ENCODE measurements at places on chromosomes 11 and 22. TPM values are rescaled to one million over a fixed set of nuclear protein-coding genes. Genes with fewer than 3 reads are reported as not detected.
A peak's percentile ranks its signal among the peaks of the same experiment; 100 is the strongest.

GRCh38 chr22:42364604-42365110 is 67.5 kb downstream of the NFAM1 start:
- H3K4me1 ChIP-seq: peaks cover 53% of the 10 kb centered on the region
- H3K27me3 ChIP-seq: no peaks in the 10 kb centered on the region
- no peaks in the 10 kb centered on the region for H3K36me3 ChIP-seq
- H3K27ac ChIP-seq: peak overlapping the region; percentile 69
- no peak overlapping the region for H3K4me3 ChIP-seq

DNA sequence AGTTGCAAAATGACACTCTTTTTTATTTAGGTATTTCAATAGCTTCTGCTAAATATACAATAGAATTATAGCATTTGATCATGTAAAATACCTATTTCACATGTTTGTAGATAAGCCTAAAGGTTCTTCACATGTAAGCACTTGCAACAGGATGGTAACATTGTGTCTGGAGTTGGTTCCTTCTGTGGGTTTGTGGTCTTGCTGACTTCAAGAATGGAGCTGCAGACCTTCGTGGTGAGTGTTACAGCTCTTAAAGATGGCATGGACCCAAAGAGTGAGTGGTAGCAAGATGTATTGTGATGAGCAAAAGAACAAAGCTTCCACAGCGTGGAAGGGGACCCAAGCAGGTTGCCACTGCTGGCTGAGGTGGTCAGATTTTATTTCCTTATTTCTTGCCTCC is 246.4 kb upstream of the PDGFD start:
- no peak overlapping the region for H3K4me3 ChIP-seq
- no peaks in the 10 kb centered on the region for H3K27me3 ChIP-seq

Gene CD6
- total RNA-seq: 0.81 TPM

DNA sequence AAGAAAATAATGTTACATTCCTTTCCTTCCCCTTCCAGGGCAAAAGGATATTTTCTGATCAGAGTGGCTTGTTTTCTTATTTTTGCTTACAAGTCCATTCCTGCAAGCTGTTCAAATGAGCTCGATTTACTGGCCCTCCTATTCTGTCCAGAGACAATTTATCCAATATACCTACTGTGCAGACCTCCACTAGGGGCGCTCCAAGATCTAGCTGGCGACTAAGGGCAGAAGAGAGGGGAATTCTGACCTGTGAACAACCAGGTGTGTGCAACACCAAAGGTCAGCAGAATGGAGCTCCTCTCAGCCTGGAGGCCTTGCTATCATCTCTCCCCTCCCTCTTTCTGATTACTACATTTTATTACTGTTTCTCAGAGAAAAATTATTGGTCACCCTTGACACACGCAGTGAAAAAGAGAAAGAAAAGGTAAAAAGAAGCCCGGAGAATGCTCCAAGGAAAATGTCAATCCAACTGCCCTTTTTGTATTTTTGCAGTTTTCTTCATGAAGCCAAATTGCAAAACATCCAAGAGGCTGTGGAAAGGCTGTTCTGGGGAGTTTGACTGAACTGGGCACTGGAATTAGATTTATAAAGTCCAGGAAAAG is 3.2 kb downstream of the SEZ6L start:
- no peak overlapping the region for H3K4me3 ChIP-seq
- peaks cover 20% of the 10 kb centered on the region for H3K4me1 ChIP-seq
- no peak for DNase-seq
- H3K27me3 ChIP-seq: peaks cover 15% of the 10 kb centered on the region
- H3K27ac ChIP-seq: no peak overlapping the region

DNA sequence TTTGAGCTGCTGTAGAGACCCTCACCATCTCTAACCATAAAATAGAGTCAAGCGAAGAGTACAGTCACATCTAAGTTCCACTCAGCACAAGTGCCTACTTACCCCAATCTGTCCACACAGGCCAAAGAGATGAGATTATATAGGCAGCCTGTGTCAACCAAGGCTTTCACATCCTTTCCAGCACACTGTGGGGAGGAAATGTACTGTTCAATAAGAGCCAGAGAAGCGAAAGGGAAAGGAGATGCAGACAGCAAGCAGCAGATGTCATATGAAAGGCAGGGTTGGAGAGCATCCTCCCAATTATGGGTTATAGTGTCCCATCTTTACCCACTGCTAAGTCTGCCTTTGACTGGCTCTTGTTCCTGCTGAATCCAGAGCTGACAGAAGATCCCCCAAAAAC is 16.4 kb downstream of the NRIP3 start:
- no peak for DNase-seq
- no peak overlapping the region for H3K4me3 ChIP-seq
- no peaks in the 10 kb centered on the region for H3K36me3 ChIP-seq
- H3K4me1 ChIP-seq: no peaks in the 10 kb centered on the region

Gene TMEM184B
- total RNA-seq: 96.4 TPM

DNA sequence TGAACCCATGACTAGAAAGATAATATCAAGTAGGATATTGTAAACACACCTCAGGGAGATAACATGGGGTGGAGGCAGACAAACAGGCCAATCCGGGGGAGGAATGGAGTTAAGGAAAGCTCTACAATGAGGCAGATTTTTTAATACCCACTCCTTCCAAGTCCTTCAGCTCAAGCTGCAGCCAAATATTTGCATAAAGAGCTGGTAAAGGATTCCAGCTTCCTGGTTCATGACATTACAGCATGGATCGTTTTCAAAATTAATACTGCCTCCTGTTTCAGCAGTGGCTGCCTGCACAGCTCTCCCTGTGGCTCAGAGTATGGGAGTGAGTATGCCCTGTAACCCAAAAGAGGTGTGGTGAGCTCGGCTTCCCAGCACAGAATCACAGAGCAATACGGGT is 5.1 kb downstream of the POU2AF3 start:
- DNase-seq: no peak
- no peak overlapping the region for H3K4me3 ChIP-seq
- no peaks in the 10 kb centered on the region for H3K36me3 ChIP-seq

Gene GLYATL2
- not detected for total RNA-seq

Gene OR5T1
- not detected for total RNA-seq

Gene PLET1
- total RNA-seq: not detected

DNA sequence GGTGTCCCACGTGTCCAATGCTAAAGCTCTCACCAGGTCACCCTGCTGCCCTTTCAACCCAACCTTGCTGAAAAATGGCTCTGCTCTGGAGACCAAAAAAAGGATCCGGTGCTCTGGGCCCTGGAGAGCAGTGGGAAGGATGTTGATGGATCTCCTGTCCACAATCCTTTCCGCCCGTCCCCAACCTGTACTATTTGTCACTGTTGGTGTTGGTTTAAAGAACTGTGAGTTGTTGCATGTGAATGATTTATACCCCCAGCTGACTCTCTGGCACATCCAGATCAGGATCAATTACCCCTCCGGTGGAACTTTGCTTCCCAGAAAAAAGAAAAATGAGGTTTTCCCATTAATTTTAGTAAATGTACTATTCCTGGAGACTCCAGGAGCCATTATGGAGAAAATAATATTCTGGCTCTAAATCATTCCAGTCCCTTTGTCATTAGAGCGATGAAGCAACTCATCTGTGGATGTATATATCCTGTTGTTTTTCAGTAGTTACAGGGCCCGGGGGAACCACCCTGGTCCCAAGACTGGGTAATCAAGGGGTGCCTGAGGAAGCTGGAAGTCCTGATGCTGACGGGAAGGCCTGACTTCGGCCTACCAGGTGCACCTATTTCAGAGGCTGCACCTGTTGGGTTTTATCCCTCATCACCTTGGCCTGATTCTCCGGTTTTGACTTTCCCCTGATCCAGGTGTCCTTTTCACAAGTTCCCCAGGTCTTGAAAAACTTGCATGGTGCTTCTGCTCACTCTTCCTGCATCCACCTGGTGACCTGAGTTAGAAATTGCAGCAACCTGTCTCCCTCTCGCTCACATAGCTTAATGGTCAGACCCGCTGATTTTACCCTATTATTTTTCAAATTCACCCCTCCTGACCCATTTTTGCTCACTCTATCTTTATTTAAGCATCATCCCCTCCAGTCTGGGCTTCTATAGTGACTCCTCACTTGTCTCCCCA is 209.2 kb upstream of the SEZ6L start:
- H3K36me3 ChIP-seq: no peaks in the 10 kb centered on the region
- no peak overlapping the region for H3K4me3 ChIP-seq
- H3K27me3 ChIP-seq: no peaks in the 10 kb centered on the region
- no peak overlapping the region for H3K27ac ChIP-seq

DNA sequence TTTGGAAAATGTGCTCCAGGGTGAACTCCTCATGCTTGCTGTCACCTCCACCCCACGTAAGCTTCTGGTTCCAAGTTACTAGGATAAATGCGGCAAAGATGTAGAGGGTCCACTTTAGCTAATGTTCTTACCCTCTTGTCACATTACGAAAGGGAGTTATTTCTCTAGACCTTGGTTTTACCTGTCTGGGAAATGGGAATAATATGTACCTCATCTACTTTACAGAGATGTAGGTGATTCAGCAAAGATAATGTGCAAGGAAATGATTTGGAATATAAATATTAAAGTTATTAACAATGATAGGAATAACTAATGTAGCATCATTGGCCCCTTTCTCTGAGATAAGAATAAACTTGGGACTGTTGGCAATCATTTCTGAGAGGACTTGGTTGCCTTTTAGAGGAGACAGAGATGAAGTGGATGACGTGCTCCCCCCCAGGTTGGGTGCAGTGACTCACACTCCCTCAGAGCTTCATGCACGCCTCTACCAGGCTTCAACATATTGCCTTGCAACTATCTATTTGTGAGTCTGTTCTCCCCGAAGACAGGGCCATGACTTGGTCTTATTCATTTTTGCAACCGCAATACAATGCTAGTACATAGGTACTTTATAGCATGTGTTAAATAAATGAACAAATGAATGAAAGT is 97.1 kb downstream of the ME3 start:
- no peak for DNase-seq
- no peak overlapping the region for H3K4me3 ChIP-seq
- H3K36me3 ChIP-seq: no peaks in the 10 kb centered on the region
- no peaks in the 10 kb centered on the region for H3K27me3 ChIP-seq

GRCh38 chr11:30753504-30753903 is 167.4 kb upstream of the MPPED2 start:
- no peak for DNase-seq
- H3K36me3 ChIP-seq: no peaks in the 10 kb centered on the region
- no peaks in the 10 kb centered on the region for H3K27me3 ChIP-seq

Gene ANO3
- 0.33 TPM for total RNA-seq

DNA sequence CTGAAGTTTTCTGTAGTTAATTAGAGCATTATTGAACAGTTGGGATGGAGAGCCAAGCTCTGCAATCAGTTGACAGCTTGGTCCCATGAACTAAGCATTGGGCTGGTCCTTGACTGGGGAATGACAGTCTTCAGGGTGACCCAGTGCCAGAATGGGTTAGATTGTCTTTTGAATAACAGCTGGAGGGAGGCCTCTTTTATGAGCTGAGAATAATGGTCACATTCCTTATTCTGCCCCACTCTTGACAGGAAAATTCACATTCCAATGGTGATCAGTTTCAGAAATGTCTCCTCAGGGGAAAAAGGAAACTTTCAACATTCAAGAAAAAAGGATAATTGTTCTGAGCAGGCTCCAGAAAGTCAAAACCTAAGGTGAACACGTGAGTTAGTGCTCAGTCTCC is 113.9 kb downstream of the KIRREL3 start:
- no peaks in the 10 kb centered on the region for H3K27me3 ChIP-seq
- H3K4me1 ChIP-seq: peaks cover under 1% of the 10 kb centered on the region
- H3K4me3 ChIP-seq: no peak overlapping the region
- no peaks in the 10 kb centered on the region for H3K36me3 ChIP-seq

DNA sequence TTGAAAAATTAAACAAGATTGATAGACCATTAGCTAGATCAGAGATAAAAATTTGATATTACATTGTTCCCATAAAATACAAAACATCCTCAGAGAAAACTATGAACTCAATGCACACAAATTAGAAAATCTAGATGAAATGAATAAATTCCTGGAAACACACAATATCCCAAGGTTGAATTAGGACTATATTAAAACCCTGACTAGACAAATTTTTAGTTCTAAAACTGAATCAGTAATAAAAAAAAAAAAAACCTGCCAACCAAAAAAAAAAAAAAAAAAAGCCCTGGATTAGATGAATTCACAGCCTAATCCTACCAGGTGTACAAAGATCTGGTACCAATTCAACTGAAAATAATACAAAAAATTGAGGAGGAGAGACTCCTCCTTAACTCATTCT is 5.5 kb upstream of the OR8K1 start:
- no peak overlapping the region for H3K27ac ChIP-seq
- H3K27me3 ChIP-seq: no peaks in the 10 kb centered on the region
- DNase-seq: no peak
- H3K36me3 ChIP-seq: no peaks in the 10 kb centered on the region

Gene SLC22A9
- total RNA-seq: not detected

Measured in sigmoid colon (tissue), 7 donors.